Activated naive CD4-positive, alpha-beta T cell treated with anti-CD3 and anti-CD28 coated beads, Interleukin-2, amount 50 U/mL, for 72 hours (primary cell): ENCODE measurements at places on chromosomes 13 and 19. TPM values are rescaled to one million over a fixed set of nuclear protein-coding genes. Genes with fewer than 3 reads are reported as not detected.

GRCh38 chr13:59111751-59112171 is 1052.0 kb downstream of the DIAPH3 start:
- DNase-seq: no peak

- no peak for DNase-seq
Observed at GRCh38 chr13:27789495-27790303, 2.6 kb upstream of the GSX1 start.

CDX2 gene
- total RNA-seq: not detected

C19orf67 gene
- not detected for total RNA-seq

PLPP2 gene
- total RNA-seq: 0.95 TPM
